Naive thymus-derived CD8-positive, alpha-beta T cell (primary cell): ENCODE measurements at places on chromosomes 1 and 21. TPM values are rescaled to one million over a fixed set of nuclear protein-coding genes. Genes with fewer than 3 reads are reported as not detected.

Gene TRAF5
- 74.3 TPM for total RNA-seq

Gene SFN
- total RNA-seq = 0.38 TPM

Gene PTPN22
- total RNA-seq = 27.3 TPM

Gene LAMB3
- total RNA-seq = 0.93 TPM

Gene EFCAB7
- total RNA-seq = 14.7 TPM

Gene OR2T33
- not detected for total RNA-seq

Gene FCGR3A
- total RNA-seq = 0.74 TPM

Gene CCDC24
- total RNA-seq = 1.9 TPM

Gene LCE1E
- not detected for total RNA-seq

Gene CNIH3
- 2.8 TPM for total RNA-seq

Gene FCRL5
- 1.7 TPM for total RNA-seq

Gene PYCR2
- 132 TPM for total RNA-seq

Gene KRTAP19-3
- not detected for total RNA-seq
